Stimulated activated CD4-positive, alpha-beta T cell treated with anti-CD3 and anti-CD28 coated beads, Interleukin-12 subunit alpha, Interleukin-12 subunit beta, amount 100 ng/mL, for 24 hours (primary cell): ENCODE measurements at places on chromosomes 13 and 19.

DNA sequence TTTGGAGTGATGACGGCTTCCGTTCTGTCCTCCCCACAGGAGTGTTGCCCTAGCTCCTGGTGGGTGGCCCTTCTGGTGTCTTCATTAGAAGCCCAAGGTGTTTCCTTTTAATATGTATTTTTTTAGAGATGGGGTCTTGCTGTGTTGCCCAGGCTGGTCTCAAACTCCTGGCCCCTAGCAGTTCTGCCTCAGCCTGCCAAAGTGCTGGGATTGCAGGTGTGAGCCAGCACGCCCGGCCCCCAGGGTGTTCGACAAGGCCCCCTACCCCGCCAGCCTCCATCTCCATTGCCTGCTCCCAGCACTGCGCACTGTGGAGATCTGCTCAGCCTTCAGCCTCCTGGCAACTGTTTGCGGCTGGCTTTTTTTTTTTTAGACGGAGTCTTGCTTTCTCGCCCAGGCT is 31.2 kb downstream of the BTBD2 start:
- no peak for DNase-seq

DNA sequence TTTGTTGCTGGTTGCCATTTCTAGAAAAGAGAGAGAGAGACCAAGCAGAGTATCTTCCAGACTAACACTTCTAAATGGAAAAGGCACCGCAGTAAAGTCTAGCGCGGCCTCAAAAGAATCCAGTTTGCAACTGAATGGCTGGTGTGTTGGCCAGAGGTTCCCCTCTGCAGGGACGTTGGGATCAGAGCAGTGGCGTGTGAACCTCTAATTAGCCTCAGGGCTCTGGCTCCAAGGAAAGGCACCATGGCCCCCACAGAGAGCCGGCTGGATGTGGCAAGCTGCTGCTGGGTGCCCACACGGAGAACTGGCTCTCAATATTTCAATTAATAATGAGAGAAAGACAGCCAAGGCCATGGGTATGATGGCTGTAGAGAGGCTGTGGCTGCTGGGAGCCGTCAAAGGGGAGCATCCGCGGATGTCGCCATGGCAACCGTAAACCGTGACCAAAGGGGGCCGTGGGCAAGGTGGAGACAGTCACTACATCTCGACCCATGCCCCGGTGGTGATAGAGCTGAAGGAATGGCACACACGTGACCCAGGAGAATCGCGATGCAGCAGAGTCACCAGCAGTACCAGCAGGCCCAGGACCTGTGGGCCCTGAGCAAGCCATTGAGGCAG is 9.5 kb downstream of the VSTM2B start:
- DNase-seq: no peak

DNA sequence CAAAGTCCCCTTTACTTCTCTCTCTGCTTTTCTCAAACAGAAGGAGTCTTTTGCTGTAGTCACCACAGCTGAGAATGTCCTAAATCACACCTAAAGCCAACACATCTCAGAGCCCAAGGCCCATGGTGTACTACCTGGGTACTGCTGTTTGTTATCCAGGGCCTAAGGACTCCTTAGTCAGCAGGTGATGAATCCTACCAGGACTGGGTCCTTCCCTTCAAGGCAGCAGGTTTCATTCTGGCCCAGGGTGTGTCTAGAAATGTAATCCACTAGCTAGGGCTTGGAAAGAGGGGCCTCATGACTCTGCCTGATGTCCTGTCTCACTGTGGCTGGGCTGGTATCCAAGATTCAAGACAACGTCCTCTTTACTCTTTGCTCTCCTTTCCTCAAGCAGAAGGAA is 36.2 kb upstream of the ENOX1 start:
- DNase-seq: no peak

- DNase-seq: no peak
Measured at GRCh38 chr13:41641429-41641828, 184.1 kb downstream of the RGCC start.

DNA sequence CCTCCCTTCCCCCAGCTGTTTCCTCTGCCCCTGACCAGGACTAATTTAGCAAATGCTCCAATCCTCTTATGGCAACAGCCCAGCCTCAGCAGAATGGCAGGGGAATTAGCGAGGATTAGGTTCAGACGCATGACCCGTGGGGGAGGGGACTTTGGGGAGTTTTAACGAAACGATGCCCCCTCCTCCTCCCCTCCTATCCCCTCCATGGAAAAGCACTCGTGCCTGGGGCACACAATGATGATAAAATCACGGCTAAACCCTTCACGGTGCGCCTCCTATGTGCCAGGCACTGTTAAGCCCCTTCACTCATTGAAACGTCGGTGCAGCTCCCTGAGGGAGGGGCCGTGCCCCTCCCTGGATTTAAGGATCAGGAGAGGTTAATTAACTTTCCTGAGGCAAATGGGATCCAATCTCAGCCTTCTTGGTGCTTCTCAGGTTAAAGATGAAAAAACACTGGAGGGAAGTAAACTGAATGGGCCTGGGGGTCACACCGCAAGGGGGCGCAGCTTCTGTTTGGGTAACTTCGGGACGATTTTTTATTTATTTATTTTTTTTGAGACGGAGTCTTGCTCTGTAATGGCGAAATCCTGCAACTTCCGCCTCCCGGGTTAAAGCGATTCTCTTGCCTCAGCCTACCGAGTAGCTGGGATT is 10.1 kb upstream of the TPRX2 start:
- no peak for DNase-seq

DNA sequence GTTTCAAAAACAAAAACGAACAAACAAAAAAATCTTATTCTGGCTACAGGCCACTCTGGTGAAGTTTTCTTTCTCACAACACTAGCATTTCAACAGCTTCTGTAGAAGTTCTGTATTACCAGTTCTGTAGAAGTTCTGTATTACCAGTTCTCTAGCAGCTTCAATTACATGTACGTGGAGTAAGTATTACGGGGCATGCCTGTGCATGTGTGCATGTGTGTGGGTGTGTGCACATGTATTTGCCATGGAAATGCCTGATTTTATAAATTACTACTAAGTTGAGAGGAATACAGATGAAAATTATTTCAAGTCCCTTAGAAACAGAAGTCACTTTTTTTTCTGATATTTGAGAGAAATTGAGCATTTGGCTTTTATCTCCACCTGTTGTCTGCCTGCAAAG is 414.2 kb downstream of the FOXO1 start:
- no peak for DNase-seq

- no peak for DNase-seq
Measured at GRCh38 chr19:42433503-42434260, 6.5 kb upstream of the LIPE start.
